ENCODE measurements at places on chromosomes 2 and 18.

- DNase-seq = no peak
These were observed 104.1 kb upstream of the TRIB2 start for GRCh38 chr2:12612671-12613070.

DNA sequence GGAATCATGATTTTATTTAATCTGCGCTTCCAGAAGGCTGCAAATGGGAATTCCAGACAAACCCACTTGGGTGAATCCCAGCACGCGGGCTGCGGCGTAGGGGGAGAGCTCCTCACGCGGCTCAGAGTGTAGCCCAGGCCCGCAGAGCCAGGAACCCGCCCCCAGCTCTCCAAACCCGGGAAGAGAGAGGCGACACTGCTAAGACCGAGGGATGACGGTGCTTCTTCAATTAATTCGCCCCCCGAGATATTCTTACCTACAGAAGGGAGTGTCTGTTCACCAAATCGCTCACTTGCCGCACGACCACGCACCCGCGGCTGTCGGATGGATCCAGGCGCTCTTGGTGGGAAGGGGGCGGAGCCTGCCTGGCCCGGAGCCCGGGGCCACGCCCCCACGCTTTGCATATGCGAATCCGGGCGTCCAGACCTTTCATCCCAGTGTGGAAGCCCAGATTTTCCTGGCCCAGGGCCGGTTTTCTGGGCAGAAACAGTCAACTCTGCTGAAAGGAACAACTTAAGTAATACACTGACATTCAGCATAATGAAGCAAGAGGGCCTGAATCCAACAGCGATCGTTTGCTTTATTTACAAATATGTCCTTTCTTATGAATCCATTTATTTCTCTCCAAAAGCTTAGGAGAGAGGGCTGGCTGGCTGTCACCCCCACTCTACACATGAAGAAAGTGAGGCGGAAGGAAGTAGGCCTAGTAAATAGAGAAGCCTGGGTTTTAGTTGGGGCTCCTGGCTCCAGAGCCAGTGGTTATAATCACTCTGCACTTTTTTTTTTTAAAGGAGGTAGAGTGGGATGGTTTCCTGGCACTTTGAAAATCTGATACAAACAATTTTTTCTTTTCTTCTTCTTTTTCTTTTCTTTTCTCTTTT lies at the start of gene SLC19A3:
Gene SLC19A3 (minus strand): TSS at position 342 of the 881 bp plus-strand sequence. CDS start 15,710 bp downstream, outside the sequence.
- no peak for DNase-seq

DNA sequence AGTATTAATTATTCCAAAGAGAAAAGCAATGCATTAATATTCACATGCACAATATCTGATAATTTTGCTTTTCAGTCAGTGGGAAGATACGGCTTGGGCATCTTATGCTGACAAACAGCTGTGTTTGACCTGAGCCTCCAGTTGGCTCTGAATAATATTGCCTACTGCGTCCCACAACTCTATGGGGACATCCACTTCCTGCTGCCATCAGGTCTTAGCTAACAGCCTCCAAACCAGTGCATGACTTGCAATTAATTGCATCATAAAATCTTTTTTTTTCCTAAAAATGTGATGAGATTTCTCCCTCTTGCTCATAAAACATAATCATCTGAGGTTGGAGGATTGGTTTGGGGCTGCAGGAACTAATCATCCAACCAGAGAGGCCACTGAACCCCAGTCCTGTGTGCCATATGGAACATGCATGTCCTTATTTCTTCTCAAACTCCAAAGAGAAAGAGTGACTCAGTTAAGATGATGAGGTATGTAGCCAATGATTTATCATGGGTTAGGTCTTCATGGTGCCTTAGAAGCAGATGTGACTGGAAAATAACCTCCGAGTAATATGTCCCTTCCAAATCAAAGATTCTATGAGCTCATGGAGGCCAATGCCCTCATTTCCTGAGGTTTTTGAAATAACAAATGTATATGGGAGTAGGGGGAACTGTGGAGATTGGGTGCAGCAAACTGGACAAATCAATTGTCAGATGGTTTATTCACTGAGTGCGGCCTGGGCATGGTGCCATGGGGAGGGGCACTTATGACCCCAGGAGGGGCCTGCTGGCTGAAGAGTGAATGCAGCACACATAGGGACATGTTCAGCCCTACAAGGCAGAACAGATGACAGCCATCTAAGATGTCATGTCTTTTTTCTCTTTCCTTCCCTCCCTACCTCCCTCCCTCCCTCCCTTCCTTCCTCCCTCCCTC lies 39.4 kb downstream of the EDAR start:
- no peak for DNase-seq

- DNase-seq = no peak
These were observed 151.8 kb upstream of the SLC14A2 start for GRCh38 chr18:45463451-45463850.

DNA sequence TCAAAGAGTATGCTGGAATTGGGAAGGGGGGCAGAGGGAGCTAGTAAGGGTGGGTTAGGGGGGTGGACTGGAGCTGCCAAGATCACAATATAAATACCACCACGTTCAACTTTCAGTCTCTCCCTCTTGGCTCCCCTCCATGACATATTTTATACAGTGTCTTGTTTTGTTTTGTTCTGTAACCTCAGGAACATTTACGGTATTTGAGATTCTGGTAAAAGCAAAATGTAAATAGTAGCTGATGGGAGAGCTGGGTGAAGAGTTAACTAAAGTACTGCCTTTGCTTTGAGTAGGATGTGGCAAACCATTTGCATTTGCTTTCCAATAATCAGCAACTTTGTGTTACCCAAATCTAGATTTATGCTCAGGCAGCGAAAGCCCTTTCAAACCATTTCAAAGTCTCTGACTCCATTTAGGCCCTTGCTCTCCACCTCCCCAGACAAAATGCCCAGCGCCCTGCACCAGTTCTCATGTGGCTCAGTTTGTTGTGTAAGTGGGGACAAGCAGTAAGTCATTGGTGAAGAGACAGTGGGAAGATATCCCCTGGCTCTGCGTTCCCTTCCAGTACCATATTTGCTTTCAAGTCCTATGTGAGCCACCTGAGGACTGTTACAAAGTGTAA lies 17.4 kb downstream of the IRS1 start:
- no peak for DNase-seq

GRCh38 chr2:151638191-151638933 lies 95.9 kb downstream of the NEB start:
- DNase-seq = peak; percentile 31

- no peak for DNase-seq
These were observed 60.9 kb downstream of the LDLRAD4 start for GRCh38 chr18:13279181-13280069.

DNA sequence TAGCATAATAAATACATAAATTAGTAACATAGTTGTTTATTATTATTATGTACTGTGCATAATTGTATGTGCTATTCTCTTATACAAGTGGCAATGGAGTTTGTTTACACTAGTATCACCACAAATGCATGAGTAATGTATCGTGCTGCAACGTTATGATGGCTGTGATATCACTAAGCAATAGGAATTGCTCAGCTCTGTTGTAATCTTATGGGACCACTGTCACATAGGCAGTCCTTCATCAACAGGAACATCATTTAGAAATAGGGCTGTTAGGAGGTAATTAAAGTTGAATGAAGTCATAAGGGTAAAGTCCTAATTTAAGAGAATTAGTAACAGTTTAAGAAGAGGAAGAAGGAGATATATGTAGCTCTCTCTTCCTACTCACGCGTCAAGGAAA lies 33.8 kb downstream of the TEX51 start:
- DNase-seq = no peak

GRCh38 chr2:186976329-186976728 lies 127.4 kb upstream of the ZSWIM2 start:
- no peak for DNase-seq
